ENCODE measurements at places on chromosomes 2 and 18. TPM values are rescaled to one million over a fixed set of nuclear protein-coding genes. Genes with fewer than 3 reads are reported as not detected.

Gene SETBP1
- total RNA-seq: 12.5 TPM

Gene OR6B2
- total RNA-seq: not detected

Gene SLC23A3
- total RNA-seq: 3.0 TPM

GRCh38 chr2:182280118-182280517 is 146.7 kb downstream of the PDE1A start:
- DNase-seq: no peak
- no peaks in the 10 kb centered on the region for H3K36me3 ChIP-seq
- no peaks in the 10 kb centered on the region for H3K4me1 ChIP-seq

Gene DSC1
- total RNA-seq: 13.6 TPM

Gene NYAP2
- total RNA-seq: not detected

GRCh38 chr2:57877811-57878170 is 168.8 kb upstream of the VRK2 start:
- H3K4me3 ChIP-seq: no peak overlapping the region
- no peak for DNase-seq
- no peaks in the 10 kb centered on the region for H3K27me3 ChIP-seq
- no peak overlapping the region for H3K27ac ChIP-seq

Gene UGT1A7
- not detected for total RNA-seq

Gene ANKRD44
- total RNA-seq: 294 TPM

- no peaks in the 10 kb centered on the region for H3K4me1 ChIP-seq
- no peak overlapping the region for H3K4me3 ChIP-seq
- no peak for DNase-seq
- no peaks in the 10 kb centered on the region for H3K27me3 ChIP-seq
Measured at GRCh38 chr2:128755695-128756364, 437.2 kb upstream of the HS6ST1 start.

- H3K27ac ChIP-seq: no peak overlapping the region
- H3K27me3 ChIP-seq: no peaks in the 10 kb centered on the region
- H3K4me1 ChIP-seq: peaks cover 8% of the 10 kb centered on the region
- no peaks in the 10 kb centered on the region for H3K36me3 ChIP-seq
- DNase-seq: no peak
Measured at GRCh38 chr18:58868440-58868839, 3.8 kb downstream of the ZNF532 start.

DNA sequence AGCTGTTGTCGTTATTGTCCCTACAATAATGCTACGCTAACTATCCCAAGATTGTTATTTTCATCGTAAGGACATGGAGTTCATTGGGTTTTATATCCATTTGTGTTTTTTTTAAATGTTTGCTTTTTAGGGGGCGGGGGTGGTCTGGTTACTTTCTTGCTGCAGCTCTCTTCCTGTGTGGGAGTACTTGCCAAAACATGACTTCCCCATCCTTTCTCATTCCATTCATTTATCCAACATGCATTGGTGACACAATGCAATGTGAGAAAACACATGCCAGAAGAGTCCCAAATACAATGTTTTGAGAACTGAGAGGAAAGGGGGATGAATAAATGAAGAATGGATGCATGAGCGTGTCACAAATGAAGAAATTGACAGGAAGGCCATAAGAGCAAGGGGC is 55.9 kb downstream of the E2F6 start:
- H3K27me3 ChIP-seq: no peaks in the 10 kb centered on the region
- no peak overlapping the region for H3K27ac ChIP-seq
- no peak overlapping the region for H3K4me3 ChIP-seq

DNA sequence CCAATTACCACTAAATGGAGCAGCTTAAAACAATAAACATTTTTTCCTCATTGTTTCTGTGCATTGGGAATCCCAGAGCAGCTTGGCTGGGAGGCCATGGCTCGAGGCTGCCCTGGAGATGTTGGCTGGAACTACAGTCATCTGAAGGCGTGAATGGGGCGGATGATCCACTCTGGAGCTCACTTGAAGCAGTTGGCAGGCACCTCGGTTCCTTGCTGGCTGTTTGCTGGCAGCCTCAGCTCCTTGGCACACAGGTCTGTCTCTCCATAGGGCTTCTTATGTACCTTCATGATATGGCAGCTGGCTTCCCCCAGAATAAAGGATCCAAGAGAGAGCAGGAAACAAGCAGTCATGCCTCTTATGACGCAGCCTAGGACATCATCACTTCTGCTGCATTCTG is 227.0 kb upstream of the COPS8 start:
- no peak overlapping the region for H3K27ac ChIP-seq
- no peak for DNase-seq
- no peaks in the 10 kb centered on the region for H3K36me3 ChIP-seq
- no peaks in the 10 kb centered on the region for H3K4me1 ChIP-seq
- H3K4me3 ChIP-seq: no peak overlapping the region

DNA sequence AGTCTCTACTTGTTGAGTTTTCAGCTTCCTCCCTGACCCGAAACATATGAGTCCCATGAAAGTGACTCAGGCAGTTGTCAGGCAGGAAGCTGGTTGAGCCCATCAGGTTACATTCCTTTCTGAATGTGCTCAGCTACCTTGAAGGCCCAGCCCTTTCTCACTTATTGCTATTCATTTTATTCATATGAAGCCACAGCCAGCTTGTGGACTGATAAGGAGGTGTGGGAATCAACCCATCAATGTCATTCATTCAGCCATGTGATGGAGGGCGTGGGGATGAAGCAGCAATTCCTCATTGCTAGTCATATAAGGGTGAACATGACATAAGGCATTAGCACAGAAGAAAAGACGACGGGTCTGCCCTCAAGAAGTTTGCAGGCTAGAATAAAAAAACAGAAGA is 5.3 kb upstream of the VPS4B start:
- H3K36me3 ChIP-seq: no peaks in the 10 kb centered on the region
- no peaks in the 10 kb centered on the region for H3K4me1 ChIP-seq
- H3K27ac ChIP-seq: no peak overlapping the region
- H3K4me3 ChIP-seq: no peak overlapping the region
- H3K27me3 ChIP-seq: no peaks in the 10 kb centered on the region

DNA sequence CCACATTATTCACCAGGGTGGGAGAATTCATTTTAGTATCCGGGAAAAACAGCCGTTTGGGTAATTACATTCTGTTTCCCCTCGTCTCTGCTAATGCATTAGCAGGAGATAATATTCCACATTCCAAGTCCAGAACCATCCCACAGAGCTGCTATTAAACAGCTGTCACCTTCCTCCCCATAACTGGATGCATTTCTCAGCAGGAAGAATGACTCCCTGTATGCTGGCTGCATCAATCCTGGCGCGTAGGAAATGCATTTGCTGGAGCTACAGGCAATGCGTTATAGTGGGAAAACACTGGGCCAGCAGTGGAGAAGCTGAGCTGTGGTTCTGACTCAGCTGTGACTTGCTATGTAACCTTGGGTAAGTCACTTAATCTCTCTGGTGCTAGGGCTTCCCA is 246.0 kb downstream of the CLIP4 start:
- no peaks in the 10 kb centered on the region for H3K4me1 ChIP-seq
- H3K4me3 ChIP-seq: no peak overlapping the region
- H3K36me3 ChIP-seq: no peaks in the 10 kb centered on the region
- no peak overlapping the region for H3K27ac ChIP-seq
- H3K27me3 ChIP-seq: no peaks in the 10 kb centered on the region

DNA sequence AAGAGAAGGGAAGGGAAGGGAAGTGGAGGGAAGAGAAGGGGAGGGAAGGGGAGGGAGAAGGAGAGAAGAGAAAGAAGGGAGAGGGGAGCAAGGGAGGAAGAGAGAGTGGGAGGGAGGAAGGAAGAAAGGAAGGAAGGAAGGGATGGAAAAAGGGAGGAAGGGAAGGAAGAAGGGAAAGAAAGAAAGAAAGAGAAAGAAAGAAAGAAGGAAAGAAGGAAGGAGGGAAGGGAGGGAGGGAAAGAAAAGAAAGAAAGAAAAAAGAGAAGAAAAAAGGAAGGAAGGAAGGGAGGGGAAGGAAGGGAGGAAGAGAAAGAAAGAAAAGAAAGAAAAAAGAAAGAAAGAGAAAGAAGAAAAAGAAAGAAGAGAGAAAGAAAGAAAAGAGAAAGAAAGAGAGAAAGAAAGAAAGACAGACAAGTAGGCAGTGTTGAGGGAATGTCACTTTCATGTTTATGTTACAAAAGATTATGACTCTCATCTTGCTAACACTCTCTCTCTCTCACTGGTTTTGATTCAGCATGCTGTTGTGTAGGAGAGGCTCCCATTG is 58.0 kb upstream of the ZNF804A start:
- H3K4me3 ChIP-seq: no peak overlapping the region
- H3K27ac ChIP-seq: no peak overlapping the region
- no peaks in the 10 kb centered on the region for H3K27me3 ChIP-seq
- H3K36me3 ChIP-seq: no peaks in the 10 kb centered on the region

DNA sequence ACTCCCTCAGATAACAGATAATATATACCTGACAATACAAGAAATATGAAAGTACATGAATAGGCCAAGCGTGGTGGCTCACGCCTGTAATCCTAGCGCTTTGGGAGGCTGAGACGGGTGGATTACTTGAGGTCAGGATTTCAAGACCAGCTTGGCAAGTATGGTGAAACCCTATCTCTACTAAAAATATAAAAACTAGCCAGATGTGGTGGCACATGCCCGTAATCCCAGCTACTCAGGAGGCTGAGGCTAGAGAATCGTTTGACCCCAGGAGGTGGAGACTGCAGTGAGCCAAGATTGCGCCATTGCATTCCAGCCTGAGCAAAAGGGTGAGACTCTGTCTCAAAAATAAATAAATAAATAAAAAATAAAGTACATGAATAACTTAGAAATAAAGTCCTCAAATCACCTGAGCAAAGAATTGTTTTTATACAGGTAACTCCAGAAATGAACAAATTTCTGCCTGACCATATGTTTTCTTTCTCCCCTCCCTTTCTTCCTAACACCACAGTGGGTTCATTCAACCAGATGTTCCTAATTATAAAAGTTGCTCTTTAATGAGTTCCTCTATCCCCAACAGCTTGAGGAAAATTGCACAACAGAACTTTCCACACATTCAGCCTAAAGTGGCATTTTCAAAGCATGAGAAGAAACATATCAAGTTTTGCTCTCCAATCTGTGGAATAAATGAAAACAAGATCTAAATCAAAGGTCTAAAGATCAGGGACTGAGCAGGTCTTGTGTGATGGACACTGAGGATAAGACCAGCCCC is 33.6 kb upstream of the AP1S3 start:
- H3K4me1 ChIP-seq: peaks cover 7% of the 10 kb centered on the region
- DNase-seq: no peak
- no peak overlapping the region for H3K27ac ChIP-seq
- H3K4me3 ChIP-seq: no peak overlapping the region

DNA sequence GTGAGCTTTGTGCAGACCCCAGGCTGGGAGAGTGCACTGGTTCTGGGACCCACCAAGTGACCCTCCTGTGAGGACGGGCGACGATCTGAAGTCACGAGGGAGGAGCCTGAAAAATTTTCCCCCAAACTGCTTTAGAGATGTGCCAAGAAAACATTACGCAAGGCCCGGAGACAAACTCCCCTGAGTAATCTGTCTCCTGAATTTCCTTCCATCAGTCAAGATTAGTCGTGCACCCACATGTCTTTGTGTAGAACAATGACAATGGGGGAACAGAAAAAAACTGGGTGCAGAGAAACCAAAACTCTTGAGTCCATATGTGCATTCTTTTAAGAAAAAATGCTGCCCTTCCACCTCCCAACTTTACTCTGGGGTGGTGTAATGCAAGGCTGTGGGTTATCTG is 12.6 kb upstream of the NCK2 start:
- no peak overlapping the region for H3K4me3 ChIP-seq
- peaks cover 4% of the 10 kb centered on the region for H3K4me1 ChIP-seq
- H3K27ac ChIP-seq: no peak overlapping the region
- H3K27me3 ChIP-seq: no peaks in the 10 kb centered on the region
- DNase-seq: no peak
- H3K36me3 ChIP-seq: no peaks in the 10 kb centered on the region

DNA sequence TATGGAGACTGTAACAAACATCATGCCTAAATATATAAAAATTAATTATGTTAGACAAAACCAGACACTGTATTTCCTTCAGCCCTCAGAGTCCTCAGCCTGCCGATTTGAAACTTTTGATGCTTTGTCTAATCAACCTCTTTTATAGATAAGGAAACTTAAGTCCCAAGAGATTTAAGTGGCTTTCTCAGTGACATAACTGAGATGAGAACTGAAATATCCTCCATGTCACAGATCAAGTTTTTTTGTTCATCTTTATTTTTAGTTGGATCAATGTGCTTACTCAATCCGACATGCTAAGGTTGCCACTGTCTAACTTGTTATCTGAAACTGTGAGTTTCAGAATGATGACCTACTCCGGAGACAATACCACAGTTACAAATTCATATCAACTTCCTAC is 72.3 kb downstream of the BARD1 start:
- no peaks in the 10 kb centered on the region for H3K4me1 ChIP-seq
- H3K27ac ChIP-seq: no peak overlapping the region
- no peak for DNase-seq
- H3K36me3 ChIP-seq: no peaks in the 10 kb centered on the region
- H3K4me3 ChIP-seq: no peak overlapping the region

GRCh38 chr2:70902067-70902442 is 33.6 kb upstream of the ATP6V1B1 start:
- no peaks in the 10 kb centered on the region for H3K36me3 ChIP-seq
- H3K27me3 ChIP-seq: peaks cover 44% of the 10 kb centered on the region
- DNase-seq: no peak
- H3K27ac ChIP-seq: no peak overlapping the region
- no peak overlapping the region for H3K4me3 ChIP-seq
- peaks cover 21% of the 10 kb centered on the region for H3K4me1 ChIP-seq

DNA sequence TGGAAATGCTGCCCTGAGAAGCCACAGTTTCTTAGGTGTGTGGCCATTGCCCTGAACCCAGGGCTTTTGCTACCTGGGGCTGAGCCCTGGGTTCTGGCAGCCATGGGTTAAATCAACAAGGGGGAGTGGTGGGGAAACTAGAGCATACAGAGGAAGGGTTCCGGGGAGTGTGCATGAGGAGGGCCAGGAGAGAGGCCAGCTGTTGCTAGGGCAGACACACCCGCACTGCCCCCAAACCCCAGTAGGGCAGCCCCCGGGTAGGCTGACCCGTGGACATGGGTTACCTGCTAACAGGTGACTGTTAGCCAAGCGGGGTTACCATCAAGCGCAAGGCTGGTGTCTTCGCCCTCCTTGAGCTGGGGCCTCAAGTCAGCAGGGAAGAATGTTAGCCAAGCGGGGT is 14.8 kb upstream of the ARHGEF4 start:
- no peak overlapping the region for H3K27ac ChIP-seq
- H3K36me3 ChIP-seq: no peaks in the 10 kb centered on the region
- H3K4me1 ChIP-seq: peaks cover 14% of the 10 kb centered on the region

- H3K27ac ChIP-seq: no peak overlapping the region
- DNase-seq: no peak
- no peaks in the 10 kb centered on the region for H3K27me3 ChIP-seq
- H3K4me3 ChIP-seq: no peak overlapping the region
- H3K36me3 ChIP-seq: no peaks in the 10 kb centered on the region
- no peaks in the 10 kb centered on the region for H3K4me1 ChIP-seq
Measured at GRCh38 chr2:177998006-177998405, 74.6 kb downstream of the PDE11A start.

Data from naive thymus-derived CD4-positive, alpha-beta T cell (primary cell).